Activated CD4-positive, alpha-beta T cell treated with anti-CD3 and anti-CD28 coated beads, Interleukin-2, amount 10 ng/mL, durations not matched to agents 7 days and 5 days (primary cell): ENCODE measurements at places on chromosomes 7 and 10.

DNA sequence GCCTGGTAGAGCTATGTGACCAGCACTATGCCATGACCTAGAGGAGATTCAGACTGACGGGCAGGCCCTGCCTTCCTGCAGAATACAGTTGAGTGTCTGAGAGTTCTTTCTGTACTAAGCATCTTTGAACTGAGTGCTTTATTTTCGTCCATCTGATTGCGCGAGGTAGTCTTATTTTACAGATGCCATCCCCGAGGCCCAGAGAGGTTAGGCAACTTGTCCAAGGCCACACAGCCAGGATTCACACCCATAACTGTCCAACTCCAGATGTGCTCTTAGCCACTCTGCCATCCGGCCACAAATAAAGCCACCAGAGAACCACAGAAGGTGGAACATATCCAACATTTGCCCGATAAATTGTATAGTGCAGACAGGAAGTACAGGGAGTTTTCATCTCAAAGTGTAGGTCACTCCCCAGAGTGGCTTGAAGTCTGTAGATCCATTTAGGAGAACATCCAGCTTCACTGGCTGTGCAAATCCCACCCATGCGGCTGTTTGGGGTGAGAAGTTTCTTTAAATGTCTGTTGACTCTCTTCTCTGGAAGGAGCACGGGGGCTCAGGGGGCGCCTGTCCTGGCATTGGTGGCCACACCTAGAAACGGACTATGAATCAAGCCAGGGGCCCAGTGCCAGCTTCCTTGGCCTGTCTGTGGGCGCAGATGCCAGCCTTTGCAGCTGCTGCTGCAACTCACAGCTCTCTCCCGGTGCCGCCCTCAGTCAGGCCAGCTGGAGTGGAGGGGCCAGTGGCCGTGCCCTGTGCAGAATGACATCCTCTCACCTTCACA lies 11.1 kb downstream of the CHST3 start:
- DNase-seq: no peak

DNA sequence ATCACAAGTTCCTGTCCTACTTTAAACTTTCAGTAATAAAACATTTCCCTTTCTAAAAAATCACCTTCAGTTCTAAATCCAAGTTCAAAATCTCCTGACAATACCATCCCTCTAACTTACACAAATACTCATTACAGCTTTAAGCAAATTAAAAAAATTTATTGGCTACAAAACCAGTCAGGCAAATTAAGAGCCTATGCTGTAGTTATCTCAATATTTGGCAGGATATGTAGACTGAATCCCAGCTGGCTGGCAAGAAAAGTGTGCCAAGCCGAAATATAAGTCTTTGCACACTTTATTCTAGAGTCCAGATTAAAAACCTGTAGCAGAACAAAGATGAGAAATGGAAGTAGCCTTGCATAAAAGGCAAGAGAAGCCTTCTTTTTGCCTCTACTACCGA lies 9.5 kb downstream of the WAPL start:
- no peak for DNase-seq

DNA sequence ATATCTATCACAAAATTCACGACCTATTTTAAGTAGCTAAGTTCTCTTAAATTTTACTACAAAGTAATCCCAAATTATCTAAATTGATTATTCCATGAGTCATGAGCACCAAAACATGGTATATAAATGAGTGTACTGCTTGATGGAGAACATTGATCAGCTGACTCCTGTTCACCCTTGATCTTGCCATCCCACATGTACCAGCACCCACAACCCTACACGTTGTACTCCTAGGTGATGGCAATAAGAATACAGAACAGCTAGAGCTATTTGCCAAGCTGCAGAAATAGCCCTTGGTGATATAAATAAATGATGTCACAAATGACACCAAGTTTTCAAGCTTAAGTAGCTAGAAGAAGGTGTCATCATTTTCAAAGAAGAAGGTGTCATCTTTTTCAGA lies 235.5 kb downstream of the GRM8 start:
- DNase-seq: no peak

DNA sequence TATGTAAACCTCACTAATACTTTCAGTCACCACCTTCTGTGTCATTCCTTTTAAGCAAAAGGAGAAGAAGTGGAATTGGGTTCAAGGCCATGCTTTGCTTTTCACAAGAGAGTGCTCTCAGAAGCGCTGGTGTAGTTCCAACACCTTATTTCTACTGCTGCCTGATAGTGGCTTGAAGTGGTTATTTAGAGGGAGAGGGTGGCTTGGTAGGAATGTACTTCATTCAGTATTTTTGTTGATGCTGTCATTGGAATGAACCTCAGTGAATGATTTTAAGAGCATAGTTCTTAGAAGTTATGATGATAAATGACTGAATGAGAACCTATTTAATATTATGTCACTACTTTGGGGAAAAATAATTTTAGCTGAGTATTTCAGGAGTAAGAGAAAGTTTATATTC lies 396.7 kb downstream of the EXOC4 start:
- no peak for DNase-seq

GRCh38 chr10:11017570-11018431 lies at the start of gene CELF2:
Gene CELF2 (plus strand): TSS chr10:11017872. CDS start chr10:11018090, 218 bp downstream.
- peak; percentile 64 for DNase-seq
